CD4-positive, alpha-beta T cell treated with Interleukin-15 for 1 hour (primary cell): ENCODE measurements at places on chromosomes 2 and 18.

GRCh38 chr18:23377669-23378301, 75.3 kb upstream of the RIOK3 start:
- no peak for DNase-seq

- DNase-seq: no peak
Measured at GRCh38 chr18:78099979-78100588, 850.4 kb downstream of the GALR1 start.

GRCh38 chr2:178908810-178909209, 101.6 kb upstream of the TTN start:
- DNase-seq: no peak

GRCh38 chr2:205333351-205333750, 348.9 kb upstream of the NRP2 start:
- DNase-seq: no peak

- no peak for DNase-seq
Measured at GRCh38 chr2:149050188-149050587, 11.7 kb downstream of the LYPD6B start.

DNA sequence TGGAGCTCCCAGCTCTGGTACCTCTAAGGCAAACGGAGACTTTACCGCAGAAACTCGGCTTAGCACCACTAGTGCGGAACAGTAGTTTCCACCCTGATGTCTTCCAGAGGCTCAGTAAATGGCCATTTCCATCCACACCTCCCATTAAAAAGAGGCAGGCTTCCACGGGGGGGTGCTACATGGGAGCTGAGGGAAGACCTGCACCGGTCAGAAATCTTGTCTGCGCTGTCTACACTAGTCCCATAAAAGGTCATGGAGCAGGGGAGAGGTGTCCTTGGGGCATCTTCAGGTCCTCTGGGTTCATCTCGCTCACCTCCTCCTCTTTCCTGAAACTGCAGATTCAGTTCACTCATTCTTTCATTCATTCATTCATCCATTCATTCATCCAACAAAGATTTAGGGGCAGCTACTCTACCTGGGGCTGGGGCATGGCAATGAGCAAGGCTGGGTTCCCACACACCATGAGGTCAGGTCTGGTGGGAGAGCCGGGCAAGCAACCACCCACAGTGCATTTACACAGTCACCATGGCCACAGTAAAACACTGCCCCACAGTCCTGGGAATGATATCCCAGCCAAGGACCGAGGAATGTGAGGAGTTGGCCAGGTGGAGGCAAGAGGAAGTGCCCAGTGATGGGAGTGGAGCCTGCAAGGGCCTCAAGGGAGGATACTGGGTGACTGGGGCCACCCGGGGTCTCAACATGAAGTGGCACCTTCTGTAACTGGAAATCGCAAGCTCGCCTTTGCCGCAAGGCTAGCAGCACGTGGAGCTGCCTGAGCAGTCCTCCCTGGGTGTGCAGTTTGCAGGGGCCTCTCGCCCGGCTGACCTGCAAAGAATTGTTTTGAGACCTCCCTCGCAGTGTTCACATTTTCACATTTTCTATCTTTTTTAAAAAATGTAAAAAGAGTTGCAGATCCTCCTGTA, 180.2 kb upstream of the RAB6C start:
- DNase-seq: no peak
